ENCODE measurements at places on chromosomes 5 and 9.

DNA sequence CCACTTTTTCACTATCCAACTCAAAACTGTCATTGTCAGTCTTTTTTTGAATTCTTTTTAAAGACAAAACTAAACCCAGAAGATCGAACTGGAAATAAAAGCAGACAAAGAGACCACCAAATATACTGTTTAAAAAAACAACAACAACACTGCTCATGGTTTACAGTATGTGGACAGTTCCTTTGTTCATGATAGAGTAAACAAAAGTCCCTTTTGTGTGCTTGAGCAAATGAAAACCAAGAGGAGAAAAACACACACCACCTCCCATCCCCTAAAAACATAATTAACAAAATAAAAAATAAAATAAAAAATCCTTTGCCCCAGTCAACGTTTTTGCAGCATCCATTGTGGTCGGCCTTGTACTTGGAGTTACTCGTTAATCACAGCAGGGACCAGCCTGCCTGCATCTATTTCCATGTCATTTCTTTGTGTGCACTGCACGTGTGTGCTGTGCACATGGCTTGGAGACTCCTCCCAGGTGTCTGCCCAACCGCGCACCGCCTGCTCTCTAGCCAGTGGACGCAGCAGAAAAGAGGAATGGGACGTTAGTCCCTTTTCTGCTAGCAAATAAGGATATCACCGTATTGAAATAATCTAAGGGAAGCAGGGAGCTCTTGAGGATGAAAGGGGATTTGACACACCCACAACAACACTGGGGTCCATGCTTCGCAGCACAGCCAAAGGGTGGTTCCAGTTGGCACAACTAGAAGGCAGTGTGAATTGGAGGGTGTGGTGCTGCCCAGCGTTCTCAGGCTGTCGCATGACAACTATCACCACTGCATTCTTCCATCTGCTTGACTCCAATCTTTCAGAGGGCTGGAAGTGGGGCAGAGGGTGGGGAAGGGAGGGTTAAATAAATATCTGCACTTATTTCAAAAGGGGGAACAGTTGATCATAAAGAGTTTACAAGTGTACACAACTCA is 130.0 kb downstream of the SEMA6A start:
- DNase-seq: no peak

GRCh38 chr5:174459832-174460448 is 264.4 kb upstream of the MSX2 start:
- no peak for DNase-seq

GRCh38 chr9:3497857-3498256 is 27.9 kb downstream of the RFX3 start:
- no peak for DNase-seq

DNA sequence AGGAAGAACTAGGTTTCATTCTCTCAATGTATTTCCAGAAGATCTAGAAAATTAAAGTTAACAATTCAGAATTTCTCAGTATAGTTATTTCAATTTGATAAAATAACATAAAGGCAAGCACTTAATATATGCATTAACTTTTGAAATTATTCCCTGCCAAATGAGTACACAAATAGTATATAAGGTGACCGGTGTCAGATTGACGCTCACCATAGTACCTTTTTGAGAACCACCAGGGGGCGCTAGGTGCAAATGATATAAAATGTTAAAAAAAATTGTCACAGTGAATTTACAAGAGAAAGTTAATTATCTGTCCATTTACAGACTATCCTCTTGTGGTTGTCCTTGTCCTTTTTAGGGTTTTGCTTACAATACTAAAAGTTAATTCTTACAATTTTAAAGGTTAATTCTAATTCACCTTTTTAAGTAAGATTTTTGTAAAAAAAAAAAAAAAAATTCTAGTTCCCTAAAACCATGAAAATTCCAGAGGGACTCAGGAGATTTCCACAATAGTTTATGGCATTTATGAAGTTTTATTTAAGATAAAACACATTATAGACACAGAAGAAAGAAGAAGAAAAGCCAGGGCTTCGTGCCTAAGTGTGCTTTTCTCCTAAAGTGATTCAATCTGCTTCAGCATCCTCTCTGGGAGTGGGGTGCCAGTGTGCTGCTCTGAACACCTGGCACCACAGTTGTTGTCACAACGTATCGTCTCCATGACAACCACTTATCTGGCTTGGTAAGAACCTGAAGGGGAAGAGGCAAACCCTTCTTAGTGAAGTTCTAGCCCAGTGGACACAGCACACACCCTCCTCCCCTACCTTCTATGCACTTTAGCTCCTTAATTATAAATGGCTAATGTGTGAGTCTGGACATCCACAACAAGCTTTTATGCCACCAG is 1.7 kb downstream of the ADAMTS16 start:
- DNase-seq: no peak

- DNase-seq: no peak
These were observed at the start of gene C1QTNF2 for GRCh38 chr5:160369990-160370712. Gene C1QTNF2, minus strand, starts transcription at chr5:160370626. Its CDS starts 15,615 bp downstream, at chr5:160355011.

DNA sequence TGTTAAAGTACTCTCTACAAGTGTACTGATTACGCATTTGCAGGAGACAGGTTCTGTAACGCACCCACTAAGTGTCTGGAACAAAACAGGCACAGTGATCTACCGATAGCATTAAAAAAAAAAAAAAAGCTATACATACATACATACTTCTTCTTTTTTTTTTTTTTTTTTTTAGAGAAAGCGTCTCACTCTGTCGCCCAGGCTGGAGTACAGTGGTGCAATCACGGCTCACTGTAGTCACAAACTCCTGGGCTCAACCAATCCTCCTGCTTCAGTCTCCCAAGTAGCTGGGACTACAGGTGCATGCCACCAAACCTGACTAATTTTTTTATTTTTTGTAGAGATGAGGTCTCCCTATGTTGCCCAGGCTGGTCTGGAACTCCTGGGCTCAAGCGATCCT is 7.6 kb downstream of the KIF24 start:
- DNase-seq: no peak

- no peak for DNase-seq
These were observed 155.9 kb downstream of the FGF18 start for GRCh38 chr5:171575386-171575785.
